ENCODE measurements at places on chromosomes 12 and 14.
A peak's percentile ranks its signal among the peaks of the same experiment; 100 is the strongest.

DNA sequence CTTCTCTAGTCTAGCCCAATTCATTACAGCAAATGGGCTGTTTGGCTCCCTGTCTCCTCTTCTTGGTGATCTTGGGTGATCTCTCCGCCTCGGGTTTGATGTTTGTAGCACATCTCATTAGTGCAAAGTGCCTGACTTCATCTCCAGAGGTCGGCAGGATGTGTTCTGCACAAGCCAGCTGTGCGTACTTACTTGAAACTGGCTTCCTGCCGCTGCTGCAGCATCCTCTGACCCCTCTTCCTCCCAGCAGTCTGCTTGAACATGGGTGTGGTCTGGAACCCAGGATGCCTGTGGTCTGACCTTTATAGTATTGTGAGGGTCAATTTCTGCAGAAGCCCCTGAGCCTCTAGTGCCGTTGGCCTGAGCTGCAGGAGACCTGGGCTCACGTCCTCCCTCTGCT lies 99.2 kb downstream of the BEGAIN start:
- DNase-seq = no peak

DNA sequence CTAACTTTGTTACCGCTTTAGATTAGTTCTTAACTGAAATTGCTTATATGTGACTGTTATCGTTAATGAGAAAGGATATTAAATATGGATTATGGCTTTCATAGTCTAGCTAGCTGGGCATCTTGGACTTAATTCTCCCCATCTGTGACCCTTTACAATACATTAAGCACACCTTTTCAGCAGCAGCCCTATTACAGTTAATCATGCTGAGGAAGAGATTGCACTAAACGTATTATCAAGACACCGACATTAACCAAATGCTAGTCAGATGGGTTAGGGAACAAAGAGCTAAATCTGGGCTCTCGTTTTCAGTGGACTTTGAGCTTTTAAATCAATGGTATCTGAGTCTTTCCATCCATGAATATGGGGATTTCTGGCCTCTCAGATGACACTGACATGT lies 447.5 kb upstream of the DCN start:
- DNase-seq = no peak

DNA sequence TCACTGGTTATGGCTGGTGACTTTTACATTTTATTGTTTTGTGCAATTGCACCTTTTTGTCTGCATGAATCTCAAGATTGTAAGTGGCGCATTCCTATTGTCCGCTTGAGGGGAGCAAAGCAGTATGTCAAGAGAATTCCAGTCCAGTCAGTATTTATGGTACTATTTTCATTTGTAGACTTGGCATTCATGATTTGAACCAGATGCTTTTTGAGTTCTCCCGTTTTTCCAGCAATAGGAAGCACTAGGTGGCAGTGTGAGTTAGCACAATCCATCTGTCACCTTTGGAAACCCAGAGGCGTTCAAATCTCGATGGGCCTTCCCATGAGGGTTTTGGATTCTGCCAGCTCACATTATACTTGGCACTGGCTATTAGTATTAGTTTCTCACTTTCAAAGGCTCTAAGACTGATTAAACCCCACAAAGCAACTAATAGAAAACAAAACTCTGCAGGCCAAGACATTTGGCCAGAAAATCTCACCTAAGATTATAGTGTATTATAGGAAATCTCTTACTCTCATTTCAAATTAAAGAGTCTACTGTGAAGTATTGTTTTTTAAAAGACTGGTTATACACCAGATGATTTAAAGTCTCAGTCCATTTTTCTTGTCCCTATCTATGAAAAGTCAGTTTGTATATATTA lies 2.2 kb downstream of the DACT1 start:
- peak; percentile 39 for DNase-seq

GRCh38 chr12:72267974-72268373 lies 4.2 kb upstream of the TRHDE start:
- DNase-seq = no peak

- no peak for DNase-seq
Observed at GRCh38 chr12:124836759-124837158, 26.9 kb downstream of the SCARB1 start.

DNA sequence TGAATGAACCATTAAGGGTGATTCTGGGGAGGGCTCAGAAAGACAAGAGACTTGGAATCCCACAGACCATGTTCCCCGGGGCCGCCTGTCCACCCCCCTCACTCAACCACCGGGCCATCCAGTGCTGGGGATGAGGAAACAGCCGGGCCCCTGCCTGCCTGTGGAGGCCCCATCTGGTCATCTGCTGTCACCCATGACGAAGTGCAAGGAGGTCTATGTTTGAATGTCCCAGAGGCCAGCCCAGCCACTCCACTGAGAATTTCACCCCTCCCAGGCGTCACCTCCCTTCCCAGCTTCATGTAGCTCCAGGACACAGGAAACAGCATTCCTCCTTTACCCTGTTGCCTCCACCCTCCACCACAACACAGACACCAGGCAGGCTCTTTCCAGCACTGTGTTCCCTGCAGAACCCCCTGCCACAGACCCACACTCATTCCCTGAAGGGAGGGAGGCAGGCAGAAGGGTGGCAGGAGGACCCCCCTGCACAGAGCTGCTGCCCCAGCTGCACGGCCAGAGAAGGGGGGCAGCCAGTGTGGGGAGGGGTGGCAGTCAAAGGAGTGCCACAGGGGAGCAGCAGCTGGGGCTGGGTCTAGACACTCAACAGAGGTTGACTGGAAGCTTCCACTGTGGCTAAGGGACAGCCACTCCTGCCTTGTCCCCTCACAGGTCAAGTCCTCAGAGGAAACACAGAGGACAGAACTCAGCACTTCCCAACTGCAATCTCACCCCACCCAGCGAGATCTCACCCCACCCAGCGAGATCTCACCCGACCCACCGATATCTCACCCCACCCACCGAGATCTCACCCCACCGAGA lies 50.3 kb upstream of the PPP2R5C start:
- no peak for DNase-seq

DNA sequence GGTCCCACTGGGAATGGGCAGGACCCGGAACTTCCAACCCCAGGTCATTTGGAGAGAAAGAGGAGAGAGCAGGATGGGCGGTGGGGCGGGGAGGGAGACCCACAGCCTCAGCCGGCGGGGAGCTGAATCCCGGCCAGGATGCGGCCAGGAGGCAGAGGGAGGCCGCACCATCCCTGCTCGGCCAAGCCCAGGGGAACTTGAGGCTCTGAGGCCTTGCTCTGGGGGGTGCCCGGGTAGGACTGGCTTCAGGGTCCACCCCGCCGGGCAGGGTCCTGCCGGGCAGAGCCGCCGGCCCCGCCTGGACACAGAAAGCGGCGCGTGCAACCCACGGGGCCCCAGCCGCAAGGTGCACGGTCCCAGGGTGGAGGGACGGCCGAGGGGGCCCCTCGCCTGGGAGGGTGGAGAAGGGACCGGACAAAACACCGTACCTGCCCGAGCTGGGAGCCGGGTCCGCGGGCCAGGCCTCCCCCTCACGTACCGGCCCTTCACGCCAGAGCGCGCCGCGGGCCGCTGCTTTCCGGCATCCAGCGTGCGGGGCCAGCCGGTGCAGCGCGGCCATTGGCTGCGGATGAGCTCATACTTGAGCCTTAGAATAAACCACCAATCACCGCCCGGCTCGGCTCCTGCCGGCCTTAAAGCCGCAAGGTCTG lies at the start of gene RPS6KL1:
TSS of gene RPS6KL1 (minus strand) at position 509 of the 650 bp plus-strand sequence. CDS start 1,719 bp downstream, outside the sequence.
- peak; percentile 97 for DNase-seq

DNA sequence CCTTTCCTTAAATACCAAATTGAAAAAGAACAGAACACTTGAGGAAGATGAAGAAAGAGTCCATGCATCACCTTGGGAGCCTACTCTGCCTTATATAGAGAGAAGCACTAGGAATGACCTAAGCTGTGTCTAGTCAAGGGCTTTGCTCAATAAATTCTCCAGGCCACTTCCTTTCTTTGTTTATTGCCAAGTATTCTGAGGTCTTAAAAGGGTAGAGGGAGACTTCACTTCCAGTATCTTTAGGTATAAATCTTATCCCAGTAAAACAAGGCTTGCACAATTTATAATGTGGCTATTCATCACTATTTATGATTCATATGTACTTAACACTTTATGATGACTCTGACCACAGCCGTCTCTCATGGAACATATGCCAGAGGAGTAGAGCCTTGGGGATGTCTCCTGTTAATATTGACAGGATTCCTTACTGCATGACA lies 85.1 kb upstream of the ARHGAP5 start:
- no peak for DNase-seq

GRCh38 chr14:64123241-64123822 lies 170.8 kb downstream of the ESR2 start:
- no peak for DNase-seq

DNA sequence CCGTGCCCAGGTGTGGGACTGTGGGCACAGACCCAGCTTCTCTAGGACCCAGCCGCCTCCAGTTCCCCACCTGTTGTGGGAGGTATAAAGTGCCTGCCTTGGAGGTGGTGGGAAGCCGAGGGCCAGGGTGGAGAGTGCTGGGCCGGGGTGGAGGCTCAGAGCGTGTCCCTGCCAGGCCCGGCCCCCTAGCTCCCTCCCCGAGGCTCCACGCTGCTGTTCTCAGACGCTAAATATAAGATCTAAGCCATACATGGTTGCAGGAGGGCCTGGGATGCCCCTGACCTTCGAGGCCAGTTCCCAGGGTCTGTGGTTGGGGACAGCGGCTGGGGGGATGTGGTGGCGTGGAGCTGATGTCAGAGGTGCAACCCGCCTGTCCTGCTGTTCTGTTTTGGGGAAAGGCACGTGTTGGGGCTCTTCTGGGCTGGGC lies 10.8 kb downstream of the INF2 start:
- no peak for DNase-seq

DNA sequence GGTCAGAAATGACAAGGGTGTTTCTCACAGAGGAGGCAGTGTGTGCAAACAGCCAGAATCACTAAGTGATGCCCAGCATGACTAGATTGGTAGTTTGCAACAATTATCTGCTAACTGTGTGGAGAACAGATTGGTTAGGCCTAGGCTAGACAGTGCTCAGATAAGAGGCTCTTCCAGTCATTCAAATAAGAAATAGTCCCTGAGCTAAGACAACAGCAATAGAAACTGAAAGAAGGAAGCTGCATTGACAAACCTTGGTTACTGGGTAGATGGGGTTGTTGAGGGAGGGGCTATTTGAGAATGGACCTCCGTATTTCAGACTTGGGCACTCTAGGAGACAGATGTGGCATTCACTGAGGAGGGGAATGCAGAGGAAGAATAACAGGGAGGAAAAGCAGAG lies 255.0 kb upstream of the NPAS3 start:
- DNase-seq = no peak

DNA sequence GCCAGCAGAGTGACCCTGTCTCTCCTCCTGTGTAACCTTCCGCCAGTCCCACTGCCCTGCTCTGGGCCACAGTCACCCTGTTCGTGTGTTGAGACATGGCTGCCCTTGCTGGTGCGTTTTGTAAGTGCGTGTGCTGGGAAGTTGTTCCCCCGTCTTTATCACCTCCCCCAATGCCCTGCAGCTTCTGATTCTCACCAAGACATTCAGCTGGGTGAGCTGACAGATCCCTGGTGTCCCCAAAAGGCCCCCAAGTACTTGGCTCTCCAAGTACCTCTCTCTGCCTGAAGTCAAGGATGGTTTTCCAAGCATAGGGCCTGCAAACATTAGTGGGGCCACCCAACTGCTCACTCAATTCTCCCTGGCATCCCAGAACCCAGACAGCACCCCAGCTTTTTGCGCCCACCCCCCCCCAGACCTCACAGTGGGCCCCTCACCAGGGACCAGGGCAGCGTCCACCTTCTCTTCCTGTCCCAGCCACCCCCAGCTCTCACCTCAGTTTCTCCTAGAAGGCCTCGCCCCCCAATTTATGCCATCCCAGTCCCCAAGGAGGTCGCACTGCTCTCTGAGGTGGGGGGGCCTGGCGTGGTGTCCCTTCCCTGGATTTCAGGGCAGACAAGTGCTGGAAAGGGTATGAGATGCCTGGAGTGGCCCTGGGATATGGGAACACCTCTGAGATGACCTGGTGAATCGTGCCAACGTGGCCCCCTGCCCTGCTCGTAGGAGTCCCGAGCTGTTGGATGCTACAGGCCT lies 51.8 kb upstream of the EML1 start:
- no peak for DNase-seq

DNA sequence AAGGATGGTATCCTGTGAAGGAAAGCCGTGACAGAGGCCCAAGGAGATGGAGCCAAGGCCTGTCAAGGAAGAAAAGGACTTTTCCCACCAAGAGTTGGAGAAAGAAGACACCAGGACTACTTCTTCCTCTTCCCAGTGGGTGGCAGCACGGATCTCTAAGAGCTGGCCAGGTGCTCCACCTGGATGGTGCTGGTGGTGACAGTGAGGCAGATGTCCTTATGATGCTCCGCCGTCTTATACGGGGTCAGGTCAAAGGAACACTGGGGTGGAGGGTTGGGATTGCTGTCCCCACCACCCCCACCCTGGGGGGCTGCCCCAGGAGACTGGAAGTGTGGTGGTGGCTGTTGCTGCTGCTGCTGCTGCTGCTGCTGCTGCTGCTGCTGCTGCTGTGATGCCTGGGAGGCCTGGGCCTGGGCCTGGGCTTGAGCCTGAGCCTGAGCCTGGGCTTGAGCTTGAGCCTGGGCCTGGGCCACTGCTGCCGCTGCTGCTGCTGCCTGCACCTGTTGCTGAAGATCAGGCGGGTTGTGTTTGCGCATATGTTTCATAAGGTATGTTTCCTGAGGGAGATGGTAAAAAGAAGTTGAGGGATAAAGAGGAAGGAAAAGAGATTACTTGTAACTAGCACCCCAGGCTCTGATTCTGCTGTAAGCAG lies 4.8 kb upstream of the ING4 start:
- no peak for DNase-seq

DNA sequence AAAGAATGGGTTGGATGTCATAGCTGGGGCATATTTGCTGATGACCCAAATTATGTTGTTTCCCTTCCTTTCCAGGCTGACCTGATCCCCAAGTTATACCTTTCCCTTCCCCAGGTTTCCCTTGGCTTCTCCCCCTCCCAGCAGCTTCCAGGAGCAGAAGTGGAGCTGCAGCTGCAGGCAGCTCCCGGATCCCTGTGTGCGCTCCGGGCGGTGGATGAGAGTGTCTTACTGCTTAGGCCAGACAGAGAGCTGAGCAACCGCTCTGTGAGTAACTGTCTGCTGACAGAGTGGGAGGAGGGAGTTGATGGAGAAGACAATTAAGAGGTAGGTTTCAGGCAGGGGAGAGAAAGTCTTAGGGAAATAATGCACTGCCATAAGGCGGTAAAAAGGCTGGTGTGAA lies 25.0 kb downstream of the A2ML1 start:
- no peak for DNase-seq

- DNase-seq = no peak
Observed at GRCh38 chr12:38646146-38646545, 259.2 kb downstream of the CPNE8 start.

GRCh38 chr14:101118746-101119591 lies 215.4 kb upstream of the RTL1 start:
- no peak for DNase-seq

DNA sequence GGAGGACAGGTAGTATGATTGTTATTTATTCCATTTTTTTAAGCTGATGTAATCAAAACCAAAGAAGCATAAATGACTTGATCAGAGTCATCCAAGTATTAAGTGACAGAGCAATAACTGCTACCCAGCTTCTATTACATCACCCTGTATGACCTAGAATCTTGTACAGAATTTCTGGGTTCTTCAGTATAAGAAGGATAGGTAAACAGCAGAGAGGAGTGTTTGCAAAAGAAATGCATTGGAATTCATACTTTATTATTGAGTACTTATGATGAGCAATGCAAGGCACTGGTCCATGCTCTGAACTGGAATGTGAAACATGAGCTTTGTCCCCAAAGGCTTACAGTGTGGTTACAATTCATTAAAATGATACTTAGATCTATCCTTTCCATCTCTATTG lies 916.8 kb downstream of the DIO2 start:
- DNase-seq = no peak

- DNase-seq = no peak
Observed at GRCh38 chr12:80325167-80325959, 118.7 kb upstream of the PTPRQ start.

GRCh38 chr12:25972783-25973182 lies 14.3 kb downstream of the RASSF8 start:
- no peak for DNase-seq

All from 8988T (cell line).